Globus pallidus (tissue), 1 donor: ENCODE measurements at places on chromosomes 6 and 20.

DNA sequence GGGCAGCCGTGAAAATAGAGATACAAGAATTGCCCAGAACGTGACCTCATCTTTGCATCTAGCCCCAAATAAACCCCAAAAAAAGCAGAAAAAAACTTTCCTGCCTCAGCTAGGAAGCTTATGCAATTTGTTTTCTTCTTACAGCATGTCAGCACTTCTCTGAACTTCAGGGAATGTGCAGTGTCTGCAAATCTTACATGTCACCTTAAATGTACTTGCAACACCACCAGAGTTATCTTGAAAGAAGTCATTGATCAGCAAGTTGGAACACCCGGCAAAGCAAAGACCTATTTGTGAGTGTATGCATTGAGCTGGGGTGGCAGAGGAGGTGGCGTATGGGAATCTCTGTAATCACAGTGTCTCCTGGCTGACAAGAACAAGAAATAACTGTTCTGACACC, 123.4 kb downstream of the PKHD1 start:
- DNase-seq: no peak

- DNase-seq: peak; percentile 36
These were observed 3.5 kb downstream of the CTNNBL1 start for GRCh38 chr20:37697314-37697713.

- DNase-seq: no peak
These were observed 70.5 kb downstream of the TOX2 start for GRCh38 chr20:43985121-43985520.

DNA sequence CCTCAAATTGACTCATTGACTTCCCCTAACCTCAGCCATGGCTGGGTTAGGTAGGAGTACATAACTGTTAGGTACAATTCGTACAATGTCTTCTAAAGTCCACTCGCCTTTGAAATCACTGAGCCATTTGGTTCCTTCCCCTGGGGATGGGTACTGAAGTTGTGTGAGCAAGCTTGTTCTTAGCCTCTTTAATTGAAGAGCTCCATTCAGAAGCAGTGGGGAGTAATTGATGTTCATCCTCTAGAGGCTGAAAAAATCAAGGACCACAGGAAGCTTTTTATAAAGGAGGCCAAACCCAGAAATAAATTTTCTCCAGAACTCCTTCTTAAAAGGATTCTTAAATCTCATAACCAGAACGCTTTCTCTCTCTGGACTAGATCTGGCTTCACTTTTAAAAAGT, 60.6 kb downstream of the ANKS1A start:
- DNase-seq: no peak

DNA sequence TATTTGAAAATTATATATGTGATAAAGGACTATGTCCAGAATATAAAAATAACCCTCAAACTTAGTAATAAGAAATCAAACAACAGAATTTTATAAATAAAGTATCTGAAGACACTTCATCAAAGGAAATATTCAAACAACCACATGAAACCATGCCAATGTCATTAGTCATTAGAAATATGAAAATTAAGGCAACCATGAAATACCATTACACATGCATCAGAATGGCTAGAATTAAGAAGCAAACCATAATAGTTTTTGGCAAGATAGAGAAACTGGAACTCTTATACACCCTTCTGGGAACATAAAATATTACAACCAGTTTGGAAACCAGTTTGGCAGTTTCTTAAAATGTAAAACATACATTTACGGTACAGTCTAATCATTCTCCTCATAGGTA, 137.2 kb upstream of the ADGRB3 start:
- DNase-seq: no peak

- DNase-seq: no peak
These were observed 14.9 kb downstream of the KCNQ5 start for GRCh38 chr6:72636786-72637185.

- no peak for DNase-seq
These were observed 512.8 kb downstream of the MAFB start for GRCh38 chr20:40176098-40176841.

- DNase-seq: no peak
These were observed 65.9 kb downstream of the FAM184A start for GRCh38 chr6:119012521-119012920.

GRCh38 chr6:170162775-170163404, 128.0 kb downstream of the DLL1 start:
- no peak for DNase-seq

- no peak for DNase-seq
These were observed 24.3 kb downstream of the SNX14 start for GRCh38 chr6:85569323-85569722.

GRCh38 chr20:19268426-19268825, 56.0 kb downstream of the SLC24A3 start:
- no peak for DNase-seq

DNA sequence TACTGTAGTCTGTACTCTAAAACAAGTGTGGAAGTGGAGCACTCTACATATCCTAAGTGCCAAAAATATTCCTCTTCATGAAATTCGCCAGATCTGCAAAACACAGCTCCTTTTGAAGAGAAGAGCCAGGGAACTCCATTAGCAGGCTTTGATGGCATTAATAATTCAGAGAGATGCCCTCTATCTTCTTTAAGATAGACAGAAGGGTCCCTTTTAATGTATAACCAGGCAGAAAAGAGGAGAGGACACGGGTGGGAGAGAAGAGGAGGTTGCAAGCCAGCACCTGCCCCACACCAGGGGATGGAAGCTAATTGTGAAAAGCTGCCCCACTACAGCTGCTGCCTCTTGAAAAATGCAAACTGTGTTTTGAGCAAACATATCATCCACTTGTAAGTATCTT, 3.7 kb upstream of the RFPL4B start:
- no peak for DNase-seq

GRCh38 chr6:111427341-111428116, 55.5 kb downstream of the REV3L start:
- no peak for DNase-seq

DNA sequence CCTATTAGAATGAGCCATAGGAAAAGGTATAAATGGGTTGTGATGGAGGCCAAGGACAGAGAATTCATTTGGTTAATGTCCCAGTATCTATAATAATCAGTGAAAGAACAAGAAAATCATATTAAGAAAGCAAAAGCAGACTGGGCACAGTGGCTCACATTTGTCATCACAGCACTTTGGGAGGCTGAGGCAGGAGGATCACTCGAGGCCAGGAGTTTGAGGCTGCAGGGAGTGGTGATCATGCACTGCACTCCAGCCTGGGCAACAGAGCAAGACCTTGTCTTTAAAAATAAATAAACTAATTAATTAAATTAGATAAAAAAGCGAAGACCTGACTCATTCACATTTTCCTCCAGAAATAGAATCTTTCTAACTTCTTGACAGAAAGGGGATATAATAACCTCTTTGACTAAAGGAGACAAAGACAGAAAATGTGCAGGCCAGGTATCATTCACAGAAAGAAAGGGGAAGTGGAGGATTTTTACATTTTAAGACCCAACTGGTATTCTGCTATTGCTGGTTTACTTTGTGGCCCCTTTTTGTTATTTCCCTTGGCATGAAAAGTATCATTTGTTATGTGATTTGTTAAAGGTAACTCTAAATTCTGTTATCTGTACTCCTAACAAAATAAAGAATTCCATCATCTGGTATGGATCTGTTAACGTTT, 31.9 kb upstream of the MAPK13 start:
- DNase-seq: no peak
